ENCODE measurements at places on chromosomes 6 and 20. TPM values are rescaled to one million over a fixed set of nuclear protein-coding genes. Genes with fewer than 3 reads are reported as not detected.

MRS2 gene
- total RNA-seq: 23.0 TPM

AKAP7 gene
- 1.8 TPM for total RNA-seq

SYTL3 gene
- not detected for total RNA-seq

SLC35B2 gene
- total RNA-seq: 73.4 TPM

HLA-DRB5 gene
- total RNA-seq: not detected

Data from G401 (cell line).